ENCODE measurements at places on chromosomes 12 and 14. TPM values are rescaled to one million over a fixed set of nuclear protein-coding genes. Genes with fewer than 3 reads are reported as not detected.

GRCh38 chr12:32183650-32184049, 77.0 kb downstream of the BICD1 start:
- DNase-seq, result no peak
- no peak overlapping the region for H3K27ac ChIP-seq
- no peaks in the 10 kb centered on the region for H3K36me3 ChIP-seq

GRCh38 chr14:61766151-61766550, 3.9 kb downstream of the SNAPC1 start:
- H3K27me3 ChIP-seq, result no peaks in the 10 kb centered on the region
- H3K36me3 ChIP-seq, result peaks cover 21% of the 10 kb centered on the region
- H3K4me3 ChIP-seq, result no peak overlapping the region
- no peak for DNase-seq
- H3K27ac ChIP-seq, result no peak overlapping the region

DNA sequence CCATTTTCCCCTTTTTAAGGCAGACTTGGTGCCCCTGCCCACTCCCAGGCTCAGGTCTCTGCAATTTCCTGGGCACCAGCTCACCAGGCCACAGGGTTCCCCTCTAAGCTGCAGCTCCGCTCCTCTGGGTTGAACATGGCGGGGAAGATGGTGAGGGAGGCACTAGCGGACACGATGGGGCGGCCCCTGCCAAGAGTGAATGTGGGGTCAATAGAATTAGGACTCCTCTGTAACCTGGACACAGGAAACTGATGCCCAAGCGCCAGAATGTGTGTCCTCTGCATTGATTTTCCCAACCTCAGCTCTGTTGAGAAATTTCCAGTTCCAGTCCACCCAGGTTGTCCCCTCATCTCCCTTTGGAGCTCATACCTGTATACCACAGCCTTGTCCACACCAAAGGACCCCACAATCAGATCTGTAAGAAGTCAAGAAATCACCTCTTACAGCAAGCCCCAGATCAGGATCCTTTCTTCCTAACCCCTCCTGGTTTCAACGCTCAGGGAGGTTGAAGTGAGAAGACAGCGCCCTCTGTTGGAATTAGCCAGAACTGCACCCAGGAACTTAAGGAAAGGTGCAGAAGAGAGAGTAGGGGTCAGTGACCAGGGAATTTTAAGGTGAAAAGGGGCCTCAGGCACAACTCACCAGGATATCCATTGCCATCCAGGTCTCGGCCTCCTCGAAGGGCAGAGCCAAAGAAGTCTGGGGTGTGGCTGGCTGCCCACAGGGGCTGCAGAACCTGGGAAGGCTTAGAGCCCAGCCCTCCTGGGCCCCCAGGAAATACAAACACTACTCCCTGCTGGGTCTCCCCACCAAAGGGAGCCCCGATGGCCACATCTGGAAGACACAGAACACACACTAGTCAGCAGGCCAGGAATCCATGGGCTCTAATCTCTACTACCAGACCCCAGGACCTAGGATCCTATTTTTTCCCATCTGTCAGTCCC, 14.7 kb downstream of the ITGA5 start:
- no peaks in the 10 kb centered on the region for H3K4me1 ChIP-seq
- no peak overlapping the region for H3K4me3 ChIP-seq
- H3K27ac ChIP-seq, result no peak overlapping the region
- no peaks in the 10 kb centered on the region for H3K27me3 ChIP-seq

DNA sequence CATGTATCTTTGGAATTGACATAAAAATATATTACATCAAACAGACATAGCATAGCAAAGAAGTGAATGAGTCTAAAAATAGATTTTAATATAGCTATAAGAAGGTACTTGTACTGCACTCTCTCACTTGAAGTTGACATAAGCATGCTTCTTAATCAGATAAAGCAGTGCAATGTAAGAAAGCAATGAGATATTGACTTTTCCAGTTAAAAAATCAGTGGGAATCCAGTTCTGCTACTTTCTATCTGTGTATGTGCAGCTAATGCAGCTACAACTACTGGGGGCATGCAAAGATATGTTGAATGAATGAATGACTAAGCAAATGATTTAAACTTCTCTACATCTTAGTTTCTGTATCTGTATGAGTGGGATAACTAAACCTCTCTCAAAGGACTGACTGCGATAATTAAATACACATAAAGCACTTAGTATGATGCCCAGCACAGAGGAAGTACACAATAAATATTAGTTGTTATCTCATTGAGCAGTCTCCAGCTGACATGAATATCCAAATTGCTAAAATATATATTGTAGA, 10.3 kb downstream of the WASHC3 start:
- H3K4me1 ChIP-seq, result no peaks in the 10 kb centered on the region
- peaks cover 37% of the 10 kb centered on the region for H3K36me3 ChIP-seq
- no peak overlapping the region for H3K4me3 ChIP-seq
- H3K27me3 ChIP-seq, result no peaks in the 10 kb centered on the region
- no peak overlapping the region for H3K27ac ChIP-seq
- no peak for DNase-seq

- peaks cover 68% of the 10 kb centered on the region for H3K27me3 ChIP-seq
- H3K27ac ChIP-seq, result no peak overlapping the region
- peaks cover 28% of the 10 kb centered on the region for H3K4me1 ChIP-seq
- no peak overlapping the region for H3K4me3 ChIP-seq
- peak; percentile 30 for DNase-seq
These were observed 2.4 kb downstream of the CCDC177 start for GRCh38 chr14:69572030-69572840.

Gene KITLG
- total RNA-seq, result 9.6 TPM

Data from adrenal gland (tissue), 19 donors.